ENCODE measurements at places on chromosomes 12 and 14. TPM values are rescaled to one million over a fixed set of nuclear protein-coding genes. Genes with fewer than 3 reads are reported as not detected.

Gene TSPAN8
- 0.69 TPM for total RNA-seq

Gene GUCY2C
- not detected for total RNA-seq

Gene SPX
- total RNA-seq = 2.3 TPM

Gene OVCH1
- total RNA-seq = not detected

Gene MIP
- not detected for total RNA-seq

Gene ABCC9
- not detected for total RNA-seq

Gene CLEC9A
- total RNA-seq = not detected

Gene ANKRD33
- total RNA-seq = not detected

Gene SIX6
- not detected for total RNA-seq

Gene LMO3
- not detected for total RNA-seq

Gene CMTM5
- total RNA-seq = not detected

Gene ASCL1
- total RNA-seq = not detected

Gene FBXO34
- total RNA-seq = 14.7 TPM

Gene LRCOL1
- not detected for total RNA-seq

Gene GSG1
- 0.35 TPM for total RNA-seq

Measured in A549 treated with ZK216348 at 1 μM for 4 hours (cell line).